ENCODE measurements at places on chromosomes 3 and 15.
A peak's percentile ranks its signal among the peaks of the same experiment; 100 is the strongest.

DNA sequence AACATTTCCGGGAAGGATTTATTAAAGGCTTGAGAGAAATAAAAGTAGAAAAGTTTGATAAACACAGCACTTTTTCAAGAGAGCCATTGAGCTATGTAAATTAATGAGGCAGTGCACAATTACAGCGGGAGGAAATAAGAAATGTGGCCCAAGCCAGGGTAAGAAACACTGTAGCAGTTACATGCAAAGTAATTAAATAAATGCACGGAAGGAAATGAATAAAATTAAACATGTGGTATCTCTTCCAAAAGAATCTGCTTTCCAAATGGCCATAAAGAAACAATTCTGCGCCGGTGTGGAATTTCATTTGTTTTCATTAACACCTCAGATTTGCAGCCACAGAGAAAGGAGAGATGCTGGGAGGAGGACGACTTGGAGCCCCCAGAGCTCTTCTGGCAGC lies 35.3 kb downstream of the ZPLD1 start:
- DNase-seq: no peak

GRCh38 chr3:167441256-167441655 lies 32.6 kb downstream of the SERPINI2 start:
- DNase-seq: no peak

DNA sequence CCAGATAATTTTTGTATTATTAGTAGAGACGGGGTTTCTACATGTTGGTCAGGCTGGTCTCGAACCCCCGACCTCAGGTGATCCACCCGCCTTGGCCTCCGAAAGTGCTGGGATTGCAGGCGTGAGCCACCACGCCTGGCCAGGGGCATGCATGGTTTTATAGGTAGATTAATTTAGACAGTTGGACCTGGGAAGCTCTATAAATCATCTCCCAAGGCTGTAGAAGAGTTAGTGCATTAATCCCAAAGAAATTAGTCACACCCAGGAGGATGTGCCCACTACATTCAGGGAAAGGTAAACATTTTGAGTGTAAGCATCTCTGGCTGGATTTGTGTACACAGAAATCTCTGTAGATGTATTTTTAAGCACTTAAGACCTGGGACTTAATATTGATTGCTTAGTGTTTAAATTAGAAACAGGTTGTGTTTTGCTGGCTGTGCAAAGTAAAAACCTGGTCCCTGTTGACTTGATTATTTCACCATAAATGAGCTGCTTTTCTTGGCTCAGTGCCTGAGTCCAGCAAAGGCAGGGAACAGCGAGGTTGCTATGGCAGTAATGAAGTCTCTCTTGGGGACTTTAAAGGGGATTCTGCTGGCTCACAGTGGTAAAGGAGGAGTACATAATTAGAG lies 19.2 kb downstream of the EXOSC7 start:
- DNase-seq: no peak

GRCh38 chr3:50617911-50618481 lies 1.0 kb downstream of the MAPKAPK3 start:
- no peak for DNase-seq

DNA sequence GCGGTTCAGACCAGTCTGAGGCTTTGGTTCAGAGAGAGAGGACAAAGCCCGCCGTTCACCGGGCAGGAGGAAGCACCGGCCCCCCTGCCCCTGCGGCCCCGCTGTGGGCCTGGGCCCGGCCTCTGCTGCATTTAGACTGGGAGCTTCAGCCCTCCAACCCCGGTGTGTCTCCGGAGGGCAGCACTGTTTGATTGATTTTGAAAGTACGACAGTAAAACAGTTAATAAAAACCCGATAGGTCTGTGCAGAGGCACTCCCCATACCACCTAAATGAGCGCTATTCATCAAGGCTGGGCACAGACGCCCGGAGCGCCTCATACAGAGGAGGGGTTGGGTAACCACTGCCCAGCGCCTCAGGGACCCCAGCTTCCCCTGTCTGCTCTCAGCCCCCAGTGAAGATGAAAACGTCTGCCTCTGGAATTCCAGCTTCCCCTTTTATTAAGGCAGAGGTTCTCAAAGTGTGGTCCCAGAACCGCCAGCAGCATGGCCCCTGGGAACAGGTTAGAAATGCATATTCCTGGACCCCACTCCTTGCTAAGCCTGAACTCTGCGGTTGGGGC lies 256.7 kb upstream of the TLE3 start:
- DNase-seq: no peak

- no peak for DNase-seq
Observed at GRCh38 chr3:107674371-107674770, 151.6 kb downstream of the BBX start.

- no peak for DNase-seq
Observed at GRCh38 chr3:109731639-109732473, 394.5 kb upstream of the DPPA4 start.

- DNase-seq: no peak
Observed at GRCh38 chr15:59812889-59813288, 123.8 kb upstream of the BNIP2 start.

GRCh38 chr3:122004991-122005565 lies 17.0 kb downstream of the ILDR1 start:
- no peak for DNase-seq

- DNase-seq: no peak
Observed at GRCh38 chr3:26713091-26713490, 90.5 kb downstream of the LRRC3B start.

DNA sequence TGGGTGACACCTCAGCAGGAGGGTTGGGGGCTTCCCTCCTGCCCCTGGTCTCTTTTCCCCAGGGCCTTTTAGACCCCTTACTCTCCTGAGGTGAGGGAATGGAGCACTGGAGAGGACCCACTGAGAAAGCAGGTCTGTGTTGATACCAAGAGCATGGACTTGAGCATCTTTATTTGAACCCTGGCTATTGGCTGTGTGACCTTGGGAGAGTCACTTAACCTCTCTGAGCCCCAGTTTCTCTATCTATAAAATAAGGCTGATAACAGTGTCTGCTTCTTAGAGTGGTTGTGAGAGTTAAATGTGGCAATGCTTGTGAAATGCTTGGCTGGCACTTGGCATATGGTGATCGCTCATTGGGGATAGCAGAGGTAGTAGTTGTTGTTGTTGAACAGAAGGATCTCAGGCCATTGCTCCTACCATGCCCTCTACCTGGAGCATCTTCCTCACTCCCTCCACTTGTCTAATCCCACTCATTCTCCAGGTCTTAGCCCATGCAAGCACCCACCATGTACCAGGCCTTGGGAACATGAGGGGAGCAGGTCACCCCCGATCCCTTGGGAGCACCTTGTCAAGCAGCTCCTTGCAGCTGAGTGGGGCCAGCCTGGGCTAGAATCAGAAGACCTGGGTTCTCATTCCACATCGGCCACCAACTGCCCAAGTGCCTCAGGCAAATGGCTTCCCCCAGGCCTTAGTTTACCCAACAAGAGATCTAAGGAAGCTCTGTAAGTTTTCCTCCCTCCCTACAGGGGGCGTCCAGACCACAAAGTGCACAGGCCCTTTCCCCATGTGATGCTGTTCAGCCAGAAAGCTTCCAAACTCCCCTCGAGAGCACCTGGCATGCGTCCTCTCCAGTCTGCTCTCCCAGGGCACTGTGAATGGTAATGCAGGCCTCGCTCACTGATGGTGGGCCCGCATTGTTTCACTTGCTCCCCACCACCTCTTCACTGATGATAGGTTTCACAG lies 96.7 kb downstream of the LSM3 start:
- no peak for DNase-seq

DNA sequence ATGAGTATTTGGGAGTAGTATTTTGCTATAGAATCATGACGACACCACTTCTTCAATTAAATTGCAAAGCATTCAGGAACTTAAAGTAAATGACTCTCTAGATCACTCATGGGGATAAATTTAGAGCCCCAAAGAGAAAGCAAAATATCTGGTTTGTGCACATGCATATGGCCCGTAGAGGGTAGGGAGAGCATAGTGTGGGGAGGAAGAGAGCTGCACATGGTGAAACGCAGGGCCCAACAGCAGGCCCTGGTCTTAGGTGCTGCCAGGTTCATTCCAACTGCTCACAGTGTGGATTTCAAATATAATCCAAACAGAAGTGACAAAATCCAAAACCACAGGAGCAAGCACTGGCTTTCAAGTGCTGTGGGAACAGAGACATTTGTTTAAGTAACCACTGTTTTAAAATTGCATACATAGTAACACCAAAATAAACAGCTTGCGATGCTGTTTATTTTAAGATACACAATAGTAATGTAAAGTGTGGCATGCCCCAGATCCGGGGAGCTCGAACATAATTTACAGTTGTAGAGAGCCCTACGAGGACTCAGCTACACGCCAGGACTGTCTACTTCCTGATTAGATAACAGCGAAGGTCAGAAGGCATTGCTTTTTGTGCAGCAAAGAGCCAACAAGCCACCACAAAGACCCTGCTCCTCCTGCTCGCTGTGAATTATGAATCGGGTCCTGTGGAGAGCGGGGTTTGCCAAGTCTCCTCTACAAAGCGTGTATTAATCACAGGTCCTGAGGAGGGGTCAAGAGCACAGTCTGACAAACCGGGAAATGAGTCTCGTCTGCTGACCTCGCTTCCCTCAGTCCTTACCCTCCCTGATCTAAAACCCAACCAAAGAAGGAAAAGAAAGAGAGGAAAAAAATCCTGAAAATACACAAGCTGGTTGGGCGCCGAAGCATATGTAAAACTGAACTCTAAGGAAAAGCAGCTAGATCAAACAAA lies 80.6 kb downstream of the MEIS2 start:
- no peak for DNase-seq

GRCh38 chr3:8385848-8386620 lies 115.6 kb upstream of the LMCD1 start:
- no peak for DNase-seq

GRCh38 chr15:90916461-90916860 lies 13.4 kb downstream of the MAN2A2 start:
- no peak for DNase-seq

GRCh38 chr3:169072494-169072893 lies 591.0 kb downstream of the MECOM start:
- DNase-seq: no peak

- no peak for DNase-seq
Observed at GRCh38 chr3:79184251-79184650, 583.5 kb downstream of the ROBO1 start.

DNA sequence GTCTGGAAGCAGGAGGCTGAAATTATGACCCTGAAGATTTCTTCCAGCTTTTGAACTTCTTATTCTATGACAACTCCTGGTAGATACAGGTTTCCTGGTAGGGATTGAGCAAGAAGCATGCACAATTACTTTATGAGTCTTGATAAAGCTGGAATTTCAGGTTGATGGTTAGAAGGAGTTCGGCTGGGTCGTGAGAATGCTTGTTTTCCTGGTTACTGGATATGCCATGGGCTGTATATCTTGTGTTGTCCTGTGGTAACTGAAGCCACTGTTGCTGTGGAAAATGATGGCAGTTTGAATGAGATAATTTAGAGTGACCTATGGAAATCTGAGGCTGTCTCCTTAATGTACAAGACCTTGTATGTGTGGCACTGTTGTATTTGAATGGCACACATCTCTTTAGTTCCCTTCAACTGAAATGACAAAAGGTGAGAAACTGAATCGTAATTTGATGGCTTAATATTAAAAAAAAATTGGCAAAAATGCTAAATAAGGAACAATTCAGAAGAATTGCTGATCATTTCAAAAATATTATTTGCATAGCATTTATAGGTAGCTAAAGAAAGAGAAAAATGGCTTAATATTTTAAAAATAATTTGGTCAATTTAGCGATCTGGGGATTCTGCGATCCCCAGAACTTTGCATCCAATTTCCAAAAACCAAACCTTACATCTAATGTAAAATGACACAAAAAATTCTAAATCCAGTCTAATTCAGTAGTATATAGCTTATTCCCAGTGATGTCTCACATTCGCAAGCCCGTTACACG lies 1.1 kb upstream of the UBE2E1 start:
- no peak for DNase-seq

DNA sequence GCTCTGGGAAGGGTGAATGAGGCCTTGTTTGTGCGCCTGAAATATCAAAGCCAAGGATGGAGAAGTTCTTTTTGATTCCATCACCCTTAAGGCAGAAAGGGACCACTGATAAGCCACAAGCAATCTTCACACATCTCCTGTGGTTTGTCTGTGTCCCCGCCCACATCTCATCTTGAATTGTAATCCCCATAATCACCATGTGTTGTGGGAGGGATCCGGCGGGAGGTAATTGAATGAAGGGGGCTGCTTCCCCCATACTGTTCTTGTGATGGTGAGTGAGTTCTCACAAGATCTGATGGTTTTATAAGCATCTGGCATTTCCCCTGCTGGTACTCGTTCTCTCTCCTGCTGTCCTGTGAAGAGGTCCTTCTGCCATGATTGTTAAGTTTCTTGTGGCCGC lies 329.6 kb upstream of the RGMA start:
- no peak for DNase-seq

GRCh38 chr15:40595219-40595618 lies 1.2 kb downstream of the KNL1 start:
- no peak for DNase-seq

GRCh38 chr15:81939604-81940440 lies 106.0 kb downstream of the MEX3B start:
- DNase-seq: peak; percentile 52

DNA sequence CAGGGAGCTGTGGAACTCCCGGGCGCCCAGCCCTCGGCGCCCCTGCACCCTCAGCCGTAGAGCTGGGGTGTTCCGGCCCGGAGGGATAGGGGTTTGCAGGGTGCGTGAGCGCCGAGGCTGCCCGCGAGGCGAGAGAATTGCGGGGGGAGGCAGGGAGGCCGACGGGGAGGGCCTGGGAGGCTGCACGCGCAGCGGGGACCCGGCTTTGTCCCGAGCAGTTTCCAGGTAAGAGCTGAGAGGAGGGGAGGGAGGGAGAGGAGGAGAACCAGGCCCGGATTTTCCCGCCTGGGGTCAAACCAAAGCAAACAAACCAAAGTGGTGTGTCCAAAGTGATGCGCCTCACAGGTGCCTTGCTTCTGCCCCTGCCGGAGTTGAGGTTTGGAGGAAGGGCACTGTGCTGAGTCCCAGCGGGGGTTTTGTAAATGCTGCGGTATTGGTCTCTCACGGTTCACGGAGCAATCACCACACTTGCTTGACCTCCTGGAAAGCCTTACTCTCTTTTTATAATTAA lies 146.4 kb downstream of the TJP1 start:
- no peak for DNase-seq

- no peak for DNase-seq
Observed at GRCh38 chr3:116030131-116030850, 407.0 kb downstream of the GAP43 start.

GRCh38 chr15:100200287-100200880 lies 141.4 kb downstream of the ADAMTS17 start:
- no peak for DNase-seq

DNA sequence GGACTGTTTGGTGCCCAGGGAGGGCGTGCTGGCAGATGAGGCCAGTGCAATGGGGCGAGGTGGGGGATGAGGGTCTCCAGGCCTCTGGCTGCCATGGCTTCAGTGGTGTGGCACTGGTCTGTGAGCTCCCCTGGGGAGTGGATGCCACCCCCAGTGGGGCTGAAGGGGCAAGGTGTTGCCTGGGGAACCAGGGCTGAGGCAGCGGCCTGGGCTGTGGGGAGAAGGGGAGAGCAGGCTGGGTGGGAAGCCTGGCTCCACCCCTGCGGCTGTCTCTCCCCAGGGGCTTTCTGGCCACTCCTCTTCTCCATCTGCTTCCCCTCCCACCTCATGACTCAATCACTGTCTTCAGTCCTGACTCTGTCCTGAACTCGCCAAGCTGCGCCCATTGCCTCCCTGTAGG lies 88.4 kb upstream of the TLE3 start:
- no peak for DNase-seq

GRCh38 chr3:23071758-23072157 lies 131.4 kb upstream of the UBE2E2 start:
- DNase-seq: peak; percentile 64

GRCh38 chr3:159771865-159772611 lies 216.6 kb upstream of the IL12A start:
- no peak for DNase-seq

- DNase-seq: no peak
Observed at GRCh38 chr15:67678993-67679392, 136.5 kb downstream of the MAP2K5 start.

GRCh38 chr15:91521996-91522395 lies 331.5 kb upstream of the SLCO3A1 start:
- DNase-seq: no peak

All from KG1 (cell line).